ENCODE measurements at places on chromosomes 11 and 22. TPM values are rescaled to one million over a fixed set of nuclear protein-coding genes. Genes with fewer than 3 reads are reported as not detected.

DNA sequence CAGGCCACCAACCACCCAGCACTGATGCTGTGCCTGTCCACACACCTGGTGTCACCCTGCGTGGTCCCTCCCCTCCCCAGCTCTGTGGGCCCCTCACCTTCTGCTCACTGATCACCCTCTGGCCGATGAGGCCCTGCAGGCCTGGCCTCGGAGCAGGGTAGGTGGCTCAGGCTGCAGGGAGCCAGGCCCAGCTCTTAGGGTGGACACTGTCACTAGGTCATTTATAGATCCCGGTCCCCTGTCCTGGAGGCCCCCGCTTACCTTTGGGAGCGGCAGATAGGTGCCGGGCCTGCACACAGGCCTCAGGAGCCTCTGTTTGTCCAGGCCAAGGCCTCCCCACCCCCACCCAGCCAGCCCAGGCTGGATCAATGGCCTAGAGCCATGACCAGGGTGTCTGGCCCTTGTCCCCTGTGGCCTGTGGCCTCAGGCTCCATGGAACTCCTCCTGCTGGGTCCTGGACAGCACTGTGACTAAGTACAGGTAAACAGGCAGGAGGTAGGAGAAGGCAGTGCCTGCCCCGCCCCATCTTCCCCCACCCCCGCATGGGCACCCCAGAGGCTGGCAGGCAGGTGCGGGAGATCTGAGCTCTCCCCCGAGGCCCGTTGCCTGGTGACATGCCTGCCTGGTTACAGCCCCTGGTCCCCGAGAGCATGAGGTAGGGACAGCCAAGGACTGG, at the start of gene TMPRSS6:
TSS of gene TMPRSS6 (minus strand) at position 472 of the 676 bp plus-strand sequence. CDS start 6,296 bp downstream, outside the sequence.
- no peaks in the 10 kb centered on the region for H3K4me1 ChIP-seq
- H3K4me3 ChIP-seq, result no peak within 1 kb of the TSS
- no peaks in the 10 kb centered on the region for H3K36me3 ChIP-seq
- H3K27ac ChIP-seq, result no peak within 1 kb of the TSS
- H3K27me3 ChIP-seq, result no peaks in the 10 kb centered on the region

- H3K36me3 ChIP-seq, result no peaks in the 10 kb centered on the region
- H3K27ac ChIP-seq, result no peak within 1 kb of the TSS
Measured at GRCh38 chr11:69818603-69819441, at the start of gene FGF3. Gene FGF3 (minus strand): TSS chr11:69819416. CDS start chr11:69818933, 483 bp downstream.

GRCh38 chr11:64064374-64065140, 28.8 kb downstream of the FLRT1 start:
- H3K27ac ChIP-seq, result no peak overlapping the region
- H3K36me3 ChIP-seq, result no peaks in the 10 kb centered on the region
- no peaks in the 10 kb centered on the region for H3K27me3 ChIP-seq
- DNase-seq, result no peak
- no peak overlapping the region for H3K4me3 ChIP-seq

DNA sequence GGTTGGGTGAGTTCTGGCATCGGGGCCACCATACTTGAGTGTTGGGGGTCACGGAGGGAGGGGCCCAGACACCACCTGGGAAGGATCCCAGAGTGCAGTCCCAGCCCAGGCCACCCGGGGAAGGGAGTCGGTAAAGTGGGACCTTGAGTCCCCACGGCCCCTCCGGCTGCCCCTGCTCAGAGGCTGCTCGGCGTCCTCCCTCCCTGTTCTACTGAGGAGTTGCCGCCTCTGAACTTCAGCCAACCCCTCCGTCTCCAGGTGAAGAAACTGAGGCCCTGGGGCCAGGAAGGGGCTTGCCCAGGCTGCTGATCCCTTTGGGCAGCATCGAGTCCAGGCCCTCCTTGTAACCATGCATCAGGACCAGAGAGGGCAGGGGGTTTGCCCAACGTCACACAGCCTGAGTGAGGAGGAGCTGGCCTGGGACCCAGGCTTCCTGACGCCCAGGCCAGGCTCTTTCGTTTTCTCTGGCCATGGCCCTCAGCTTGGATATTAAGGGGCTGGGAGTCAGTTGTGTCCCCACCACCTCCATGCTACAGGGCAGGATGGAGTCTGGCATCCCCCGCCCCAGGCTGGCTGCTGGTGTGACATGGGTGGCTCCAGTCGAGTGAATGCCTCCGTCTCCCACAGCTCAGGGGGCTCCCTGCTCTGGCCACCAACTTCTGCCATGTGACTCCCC, 1.3 kb downstream of the PARVG start:
- H3K27ac ChIP-seq, result peak overlapping the region; percentile 41
- H3K4me1 ChIP-seq, result no peaks in the 10 kb centered on the region
- peak overlapping the region; percentile 49 for H3K4me3 ChIP-seq
- DNase-seq, result no peak

SAA1 gene
- total RNA-seq, result 1.3 TPM

DRD2 gene
- not detected for total RNA-seq

DNA sequence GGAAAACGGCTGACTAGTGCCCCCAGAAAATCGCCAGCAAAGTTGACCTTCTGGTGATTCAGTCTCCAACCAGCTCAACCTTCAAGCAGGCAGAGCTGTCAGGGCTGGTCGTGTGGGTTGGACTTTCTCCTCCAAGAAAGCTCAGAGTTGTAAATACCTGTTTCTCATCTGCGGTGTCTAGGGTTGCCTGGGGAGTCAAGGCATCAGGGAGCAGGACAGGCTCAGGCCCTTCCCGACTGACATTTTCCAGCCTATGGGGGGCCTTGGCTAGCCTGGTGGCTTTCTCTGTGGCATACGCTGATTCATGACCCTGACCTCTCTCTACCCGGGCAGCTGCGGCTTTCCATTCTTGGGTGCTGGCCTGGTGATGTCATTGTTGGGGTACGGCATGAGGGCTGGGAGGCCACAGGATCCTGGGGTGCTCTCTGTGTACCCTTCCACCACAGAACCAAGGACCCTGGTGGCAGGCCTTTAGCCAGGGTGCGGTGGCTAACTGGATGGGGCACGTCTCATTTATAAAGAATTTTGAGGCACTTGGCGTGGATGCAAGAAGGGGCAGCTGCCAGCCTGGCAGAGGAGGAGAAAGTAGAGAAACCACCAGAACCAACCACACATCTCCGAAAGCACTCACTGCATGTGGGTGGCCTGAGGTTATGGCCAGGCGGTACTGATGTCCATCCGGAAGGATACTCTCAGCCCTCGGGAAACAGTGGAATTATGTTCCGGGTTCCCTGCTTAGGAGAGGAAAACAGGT, 64.9 kb downstream of the BCR start:
- no peaks in the 10 kb centered on the region for H3K36me3 ChIP-seq
- H3K4me1 ChIP-seq, result peaks cover 57% of the 10 kb centered on the region
- no peak overlapping the region for H3K4me3 ChIP-seq
- H3K27ac ChIP-seq, result no peak overlapping the region
- no peaks in the 10 kb centered on the region for H3K27me3 ChIP-seq

BTG4 gene
- total RNA-seq, result not detected

CDKN1C gene
- total RNA-seq, result 349 TPM

- H3K4me3 ChIP-seq, result no peak overlapping the region
- DNase-seq, result no peak
- H3K27me3 ChIP-seq, result no peaks in the 10 kb centered on the region
- H3K36me3 ChIP-seq, result no peaks in the 10 kb centered on the region
- H3K4me1 ChIP-seq, result no peaks in the 10 kb centered on the region
Measured at GRCh38 chr11:41031551-41032060, 427.8 kb downstream of the LRRC4C start.

DNA sequence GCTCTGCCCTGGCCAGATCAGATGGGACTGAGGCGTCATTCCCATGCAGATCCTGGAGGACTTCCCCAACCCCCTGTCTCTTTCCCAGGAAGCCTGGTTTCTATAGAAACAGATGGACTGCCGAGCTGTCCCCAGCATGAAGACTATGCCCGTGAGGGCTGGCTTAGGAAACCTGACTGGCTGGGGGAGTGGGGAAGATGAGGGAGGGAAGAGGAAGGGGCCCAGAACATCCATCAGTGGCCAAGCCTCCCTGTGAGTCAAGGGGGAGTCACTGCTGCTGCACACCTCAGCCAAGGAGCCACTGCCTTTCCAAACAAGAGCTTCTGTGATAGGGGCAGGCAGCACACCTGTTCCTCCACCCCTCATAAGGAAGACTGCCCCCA, 5.8 kb downstream of the TP53I11 start:
- no peak overlapping the region for H3K4me3 ChIP-seq
- H3K27ac ChIP-seq, result no peak overlapping the region
- peaks cover 78% of the 10 kb centered on the region for H3K4me1 ChIP-seq
- no peaks in the 10 kb centered on the region for H3K36me3 ChIP-seq
- no peak for DNase-seq

TRIM48 gene
- total RNA-seq, result not detected

- H3K4me3 ChIP-seq, result no peak overlapping the region
- no peaks in the 10 kb centered on the region for H3K27me3 ChIP-seq
Measured at GRCh38 chr11:116283300-116283699, 489.5 kb downstream of the BUD13 start.

SNAP29 gene
- 21.9 TPM for total RNA-seq

DNA sequence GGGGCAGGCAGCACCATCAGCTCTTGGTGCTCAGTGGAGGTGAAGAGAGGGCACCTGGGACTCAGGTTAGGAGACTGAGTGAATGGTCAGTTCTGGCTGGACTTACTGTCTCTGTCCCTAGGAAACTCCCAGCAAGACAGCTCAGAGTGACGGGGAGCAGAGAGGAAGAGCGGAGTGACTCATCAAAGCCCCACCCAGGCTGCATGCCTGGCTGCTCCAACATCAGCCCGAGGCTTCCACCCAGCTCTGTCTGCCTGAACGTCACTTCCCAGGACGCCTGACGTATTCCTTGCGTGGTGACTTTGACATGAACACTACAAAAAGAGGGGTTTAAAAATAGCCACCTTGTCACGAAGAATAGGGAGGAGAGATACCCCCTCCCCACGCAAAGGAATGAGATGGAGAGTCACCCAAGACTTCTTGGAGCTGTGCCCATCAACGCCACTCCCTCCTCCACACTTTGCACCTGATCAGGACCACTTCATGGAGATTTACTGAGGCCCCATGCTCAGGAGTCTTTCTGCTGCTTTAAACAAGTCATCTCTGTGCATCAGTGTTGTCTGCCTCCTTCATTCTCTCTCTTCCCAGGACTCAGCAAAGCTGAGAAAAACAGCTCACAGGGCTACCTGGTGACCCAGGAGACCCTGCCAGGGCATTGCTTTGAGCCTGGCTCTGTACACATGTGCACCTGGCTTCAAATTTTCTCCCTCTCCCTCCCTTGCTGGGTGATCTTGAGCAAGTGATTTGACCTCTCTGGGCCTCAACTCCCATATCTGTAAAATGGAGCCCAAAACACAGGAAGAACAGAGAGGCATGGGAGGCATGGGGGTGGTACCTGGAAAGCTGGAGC, 83.1 kb downstream of the MN1 start:
- H3K36me3 ChIP-seq, result no peaks in the 10 kb centered on the region
- DNase-seq, result peak; percentile 95
- no peaks in the 10 kb centered on the region for H3K27me3 ChIP-seq
- peaks cover 24% of the 10 kb centered on the region for H3K4me1 ChIP-seq

GRCh38 chr11:57373146-57373545, 7.8 kb downstream of the PRG3 start:
- H3K4me1 ChIP-seq, result no peaks in the 10 kb centered on the region
- no peaks in the 10 kb centered on the region for H3K27me3 ChIP-seq
- no peak overlapping the region for H3K27ac ChIP-seq
- DNase-seq, result no peak
- no peak overlapping the region for H3K4me3 ChIP-seq
- H3K36me3 ChIP-seq, result no peaks in the 10 kb centered on the region

CADM1 gene
- total RNA-seq, result 10.6 TPM

GRCh38 chr11:6825231-6825744, 20.2 kb upstream of the OR10A5 start:
- H3K27me3 ChIP-seq, result no peaks in the 10 kb centered on the region
- no peaks in the 10 kb centered on the region for H3K36me3 ChIP-seq
- no peak overlapping the region for H3K27ac ChIP-seq
- no peak for DNase-seq
- H3K4me1 ChIP-seq, result no peaks in the 10 kb centered on the region

NRIP3 gene
- 3.6 TPM for total RNA-seq

DNA sequence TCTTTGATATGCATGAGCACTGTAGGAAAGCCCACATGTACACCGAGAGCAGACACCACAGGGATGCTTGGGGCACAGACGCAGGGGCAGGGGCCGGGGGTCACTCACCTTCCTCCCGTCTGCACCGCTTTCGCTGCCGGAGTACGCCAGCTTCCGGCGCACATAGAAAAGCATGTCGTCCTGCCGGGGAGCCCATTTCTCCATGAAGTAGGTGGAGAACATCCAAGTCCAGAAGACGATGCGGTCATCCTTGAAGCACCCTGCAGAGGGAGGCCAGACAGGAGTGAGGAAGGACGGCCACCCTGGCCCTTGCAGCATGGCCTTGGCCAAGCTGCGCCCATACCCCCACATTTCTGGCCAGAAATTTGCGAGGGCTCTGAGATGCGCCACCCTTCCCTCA, 28.8 kb downstream of the KIAA0930 start:
- DNase-seq, result no peak
- H3K27me3 ChIP-seq, result no peaks in the 10 kb centered on the region
- H3K4me1 ChIP-seq, result peaks cover 60% of the 10 kb centered on the region
- peak overlapping the region; percentile 73 for H3K27ac ChIP-seq

- no peak overlapping the region for H3K4me3 ChIP-seq
- peaks cover 85% of the 10 kb centered on the region for H3K36me3 ChIP-seq
- no peak for DNase-seq
- peaks cover 24% of the 10 kb centered on the region for H3K4me1 ChIP-seq
- H3K27ac ChIP-seq, result peak overlapping the region; percentile 57
- H3K27me3 ChIP-seq, result no peaks in the 10 kb centered on the region
Measured at GRCh38 chr11:68439355-68440065, 21.0 kb upstream of the PPP6R3 start.

DNA sequence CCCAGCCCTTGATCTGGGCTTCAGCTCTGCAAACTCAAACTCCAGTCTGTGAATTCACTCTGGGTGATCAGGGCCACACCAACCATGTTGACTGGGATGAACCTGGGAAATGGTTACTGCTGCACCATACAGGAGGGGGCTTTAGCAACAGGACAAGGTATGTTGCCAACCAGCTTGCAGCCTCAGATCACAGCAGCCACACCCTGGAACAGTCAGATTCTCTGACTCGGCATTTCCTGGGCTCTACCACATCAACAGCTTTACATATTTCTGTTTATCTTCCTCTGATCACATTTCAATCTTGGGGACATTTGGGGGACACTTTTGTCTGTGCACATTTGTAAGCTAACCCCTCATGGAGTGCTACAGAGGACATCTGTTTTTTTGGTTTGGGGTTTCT, 267.0 kb upstream of the NCAM1 start:
- H3K27ac ChIP-seq, result no peak overlapping the region
- H3K4me3 ChIP-seq, result no peak overlapping the region
- H3K27me3 ChIP-seq, result no peaks in the 10 kb centered on the region
- no peaks in the 10 kb centered on the region for H3K36me3 ChIP-seq
- H3K4me1 ChIP-seq, result no peaks in the 10 kb centered on the region

DNA sequence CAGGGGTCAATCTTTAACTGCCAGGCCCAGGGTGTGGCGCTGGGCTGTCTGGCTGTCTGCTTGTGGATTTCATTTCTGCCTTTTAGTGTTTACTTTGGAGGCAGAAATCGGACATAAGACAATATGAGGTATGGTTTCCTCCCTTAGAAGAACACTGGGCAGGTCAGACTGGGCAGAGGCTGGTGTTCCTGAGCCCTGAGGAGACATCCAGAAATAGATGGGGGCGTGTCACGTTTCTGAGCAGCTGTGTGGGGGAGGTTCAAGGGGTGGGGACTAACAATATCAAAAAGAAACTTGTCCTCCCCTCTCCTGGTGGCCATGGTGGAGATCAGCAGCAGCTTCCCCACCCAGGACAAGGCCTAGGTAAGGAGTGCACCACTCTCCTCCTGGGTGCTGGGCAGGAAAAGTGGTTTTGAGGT, at the start of gene ART1:
TSS of gene ART1 (plus strand) at position 312 of the 419 bp plus-strand sequence. CDS start 14,086 bp downstream, outside the sequence.
- DNase-seq, result no peak
- H3K4me1 ChIP-seq, result peaks cover 11% of the 10 kb centered on the region
- no peaks in the 10 kb centered on the region for H3K36me3 ChIP-seq
